Liver (tissue), 10 donors: ENCODE measurements at places on chromosomes 11 and 22. TPM values are rescaled to one million over a fixed set of nuclear protein-coding genes. Genes with fewer than 3 reads are reported as not detected.

The SCUBE2 gene
- 0.14 TPM for total RNA-seq

DNA sequence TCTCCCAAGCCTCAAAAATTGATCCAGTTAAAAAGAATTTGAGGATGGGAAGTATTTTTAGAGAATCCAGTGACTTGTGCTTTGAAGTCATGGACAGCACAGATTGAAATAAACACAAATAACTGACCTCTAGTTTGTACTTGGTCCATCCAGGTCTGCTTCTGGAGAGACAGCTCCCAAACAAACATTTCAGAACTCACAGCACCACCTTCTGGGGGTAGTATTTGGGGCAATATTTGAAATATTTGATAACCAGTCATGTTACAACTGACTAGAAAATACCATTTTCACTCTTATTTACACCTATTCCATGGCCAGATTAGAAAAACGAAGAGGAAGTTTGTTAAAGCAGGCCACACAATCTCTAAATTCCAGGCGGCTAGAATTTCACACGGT, 56.2 kb downstream of the CTSC start:
- H3K27ac ChIP-seq: no peak overlapping the region
- peaks cover 10% of the 10 kb centered on the region for H3K4me1 ChIP-seq
- no peaks in the 10 kb centered on the region for H3K27me3 ChIP-seq
- no peak for DNase-seq
- H3K4me3 ChIP-seq: no peak overlapping the region
- H3K36me3 ChIP-seq: no peaks in the 10 kb centered on the region

DNA sequence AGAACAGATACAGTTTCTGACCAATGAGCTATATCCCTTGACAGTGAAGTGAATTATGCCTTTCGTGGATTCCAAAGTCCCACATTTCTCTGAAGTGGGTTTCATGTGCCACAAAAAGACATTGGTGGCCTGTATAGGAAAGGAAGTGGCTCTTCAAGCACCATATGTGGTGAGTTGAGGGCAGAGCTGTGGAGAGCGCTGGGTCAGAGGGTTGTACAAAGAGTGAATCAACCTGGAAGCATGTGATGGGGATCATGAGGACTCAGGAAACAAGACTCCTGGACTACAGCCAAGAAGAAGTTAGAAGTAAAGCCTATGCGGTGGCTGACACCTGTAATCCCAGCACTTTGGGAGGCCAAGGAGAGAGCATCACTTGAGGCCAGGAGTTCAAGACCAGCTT, 579 bp upstream of the SLC5A4 start:
- H3K4me3 ChIP-seq: no peak overlapping the region
- no peaks in the 10 kb centered on the region for H3K4me1 ChIP-seq
- H3K27ac ChIP-seq: no peak overlapping the region
- DNase-seq: no peak
- H3K27me3 ChIP-seq: no peaks in the 10 kb centered on the region

GRCh38 chr11:96391698-96392307, 2.0 kb downstream of the JRKL start:
- no peak for DNase-seq
- no peaks in the 10 kb centered on the region for H3K27me3 ChIP-seq
- H3K27ac ChIP-seq: no peak overlapping the region
- no peaks in the 10 kb centered on the region for H3K36me3 ChIP-seq

GRCh38 chr11:102518296-102519094, 12.1 kb downstream of the MMP7 start:
- H3K27ac ChIP-seq: no peak overlapping the region
- no peak overlapping the region for H3K4me3 ChIP-seq
- H3K27me3 ChIP-seq: no peaks in the 10 kb centered on the region
- H3K4me1 ChIP-seq: no peaks in the 10 kb centered on the region
- DNase-seq: no peak
- H3K36me3 ChIP-seq: no peaks in the 10 kb centered on the region
